Effector CD4-positive, alpha-beta T cell (primary cell): ENCODE measurements at places on chromosomes 2 and 18.

GRCh38 chr2:9377461-9378097 lies 45.7 kb downstream of the ITGB1BP1 start:
- DNase-seq, result no peak

GRCh38 chr2:25528173-25528572 lies 145.2 kb downstream of the DTNB start:
- DNase-seq, result no peak

- DNase-seq, result peak; percentile 9
Observed at GRCh38 chr2:186641807-186642321, 52.0 kb upstream of the FAM171B start.

DNA sequence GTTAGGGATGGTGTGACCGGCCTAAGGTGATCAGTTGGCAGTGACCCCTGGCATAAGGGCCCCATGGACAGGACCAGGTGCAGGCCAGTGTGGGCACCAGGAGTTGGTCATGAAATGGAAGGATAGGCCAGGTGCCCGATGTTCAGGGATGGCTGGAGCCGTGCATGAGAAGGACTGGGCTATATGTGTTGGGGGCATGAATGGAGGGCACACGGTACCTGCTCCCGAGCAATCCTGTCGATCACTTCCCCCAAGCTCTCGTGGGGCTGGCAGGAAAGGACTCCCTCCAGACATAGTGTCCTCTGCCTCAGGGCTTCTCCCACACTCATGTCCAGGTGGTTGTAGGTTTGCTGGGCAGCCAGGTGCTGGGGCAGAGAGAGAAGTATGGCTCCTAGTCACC lies 7.6 kb downstream of the PRKAG3 start:
- no peak for DNase-seq

- DNase-seq, result no peak
Observed at GRCh38 chr2:5696945-5697521, 4.8 kb downstream of the SOX11 start.
